ENCODE measurements at places on chromosomes 1 and 21.

DNA sequence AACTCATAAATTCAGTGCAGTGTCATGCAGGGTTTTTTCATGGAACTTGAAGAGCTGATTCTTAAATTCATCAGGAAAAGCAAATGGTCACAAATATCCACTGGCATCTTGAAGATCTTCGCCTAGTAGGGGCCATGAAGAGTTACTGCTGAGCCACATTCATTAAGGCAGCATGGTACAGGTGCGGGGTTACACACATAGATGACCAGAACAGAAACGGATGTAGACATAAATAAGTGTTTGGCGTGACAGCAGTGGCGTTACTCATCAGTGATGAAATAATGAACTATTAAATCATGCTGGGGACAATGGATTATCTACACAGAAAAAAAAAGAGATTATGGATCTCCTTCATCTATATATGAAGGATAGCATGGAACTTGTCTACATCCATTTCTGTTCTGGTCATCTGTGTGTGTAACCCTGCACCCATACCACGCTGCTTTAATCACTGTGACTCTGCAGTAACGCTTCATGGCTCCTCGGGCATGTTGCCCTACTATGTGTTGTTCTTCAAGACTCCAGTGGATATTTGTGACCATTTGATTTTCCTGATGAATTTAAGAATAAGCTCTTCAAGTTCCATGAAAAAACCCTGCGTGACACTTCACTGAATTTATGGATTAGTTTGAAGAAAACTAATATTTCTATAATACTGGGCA, 161.3 kb downstream of the GALNT2 start:
- peaks cover 5% of the 10 kb centered on the region for H3K36me3 ChIP-seq
- no peaks in the 10 kb centered on the region for H3K27me3 ChIP-seq
- peaks cover 13% of the 10 kb centered on the region for H3K4me1 ChIP-seq

DNA sequence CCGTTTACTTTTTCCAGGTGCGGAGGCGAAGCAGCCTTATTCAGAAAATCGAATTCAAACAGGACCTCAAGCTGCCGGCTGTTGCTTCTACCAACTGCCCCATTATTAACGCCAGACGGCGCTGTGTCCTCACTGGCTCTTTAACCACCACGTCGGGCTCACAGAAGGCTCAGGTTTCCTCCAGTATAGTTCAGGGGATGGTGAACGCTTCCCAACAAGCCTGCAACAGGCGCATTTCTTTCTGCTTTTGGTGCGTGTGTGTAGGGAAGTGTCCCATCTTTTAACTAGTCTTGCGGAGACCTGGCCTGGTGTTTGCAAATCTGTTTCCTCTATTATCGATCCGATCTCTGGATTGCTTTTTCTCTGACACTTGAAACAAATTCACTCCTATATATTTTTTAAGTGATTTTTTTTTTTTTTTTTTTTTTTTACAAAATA, 791 bp upstream of the STUM start:
- no peak overlapping the region for H3K27ac ChIP-seq
- DNase-seq, result peak; percentile 32
- peaks cover 3% of the 10 kb centered on the region for H3K36me3 ChIP-seq
- peaks cover 12% of the 10 kb centered on the region for H3K4me1 ChIP-seq
- peak overlapping the region; percentile 33 for H3K4me3 ChIP-seq

DNA sequence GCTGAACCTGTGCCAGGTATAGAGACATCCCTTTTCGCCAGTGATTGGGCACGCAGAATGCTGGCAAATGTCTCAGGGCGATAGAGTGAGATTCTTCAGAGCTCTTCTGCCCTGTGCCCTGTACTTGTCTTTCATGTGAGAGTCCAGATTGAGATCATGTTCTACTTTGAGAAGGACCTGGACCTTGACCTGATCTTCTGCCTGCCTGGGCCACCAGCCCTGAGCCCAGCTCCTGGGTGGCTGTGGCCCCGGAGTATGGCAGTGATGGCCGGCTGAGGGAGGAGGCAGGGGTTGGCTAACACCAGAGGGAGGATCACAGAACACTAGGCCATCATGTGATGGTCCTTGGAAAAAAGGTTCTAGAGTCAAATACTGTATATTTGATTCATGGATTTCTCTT, 13.8 kb downstream of the STRIP1 start:
- peak overlapping the region; percentile 39 for H3K27ac ChIP-seq
- H3K4me1 ChIP-seq, result peaks cover 6% of the 10 kb centered on the region
- no peaks in the 10 kb centered on the region for H3K27me3 ChIP-seq
- DNase-seq, result no peak
- no peak overlapping the region for H3K4me3 ChIP-seq

DNA sequence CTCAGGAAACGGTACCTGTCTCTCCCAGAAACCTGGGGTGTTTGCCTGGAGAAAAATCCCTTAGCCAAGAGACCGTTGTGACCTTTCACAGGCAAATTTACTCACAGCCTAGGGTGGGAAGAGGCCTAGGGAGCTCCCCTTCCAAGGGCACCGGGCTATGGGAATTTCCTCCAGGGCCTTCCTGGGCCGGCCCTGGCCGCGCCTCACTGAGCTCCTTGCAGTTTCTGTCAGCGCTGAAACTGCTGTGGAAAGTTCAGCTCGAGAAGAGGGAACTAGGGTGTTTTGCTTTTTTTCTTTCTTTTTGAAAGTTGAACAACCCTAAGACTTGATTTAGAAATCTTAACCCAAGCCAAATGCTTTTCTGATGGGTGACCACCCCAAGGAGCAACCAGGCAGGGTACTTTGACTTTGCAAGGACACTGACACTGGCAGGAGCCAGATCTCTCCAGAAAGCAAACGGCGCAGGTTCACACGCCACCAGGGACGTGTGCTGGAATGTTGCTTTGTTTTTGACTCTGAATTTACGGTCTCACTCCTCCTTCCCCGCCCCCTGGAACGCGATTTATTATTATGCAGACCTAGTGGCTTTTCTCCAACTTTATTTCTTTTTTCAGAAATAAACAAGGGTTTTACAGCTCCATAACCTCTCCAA, 229.6 kb upstream of the JUN start:
- peaks cover 19% of the 10 kb centered on the region for H3K27me3 ChIP-seq
- no peak overlapping the region for H3K4me3 ChIP-seq
- DNase-seq, result no peak
- no peak overlapping the region for H3K27ac ChIP-seq
- H3K4me1 ChIP-seq, result peaks cover 5% of the 10 kb centered on the region
- peaks cover 2% of the 10 kb centered on the region for H3K36me3 ChIP-seq

DNA sequence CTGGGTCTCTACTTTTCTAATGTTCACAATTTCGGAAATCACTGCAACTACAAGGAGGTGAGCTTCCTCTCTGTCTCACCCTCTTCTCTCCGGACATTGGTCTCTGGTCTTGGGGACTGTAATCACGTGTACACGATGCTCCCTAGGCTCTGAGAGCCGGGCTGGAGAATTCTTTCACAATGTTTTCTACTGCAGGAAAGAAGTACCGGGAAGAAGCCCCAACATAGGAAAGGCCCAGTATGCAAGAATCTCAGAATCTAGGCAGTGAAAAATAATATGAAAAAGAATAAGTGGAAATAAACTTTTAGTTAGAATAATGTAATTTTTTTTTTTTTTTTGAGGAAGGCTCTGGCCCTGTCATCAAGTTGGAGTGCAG, 13.5 kb upstream of the HJV start:
- no peaks in the 10 kb centered on the region for H3K36me3 ChIP-seq
- peaks cover 34% of the 10 kb centered on the region for H3K4me1 ChIP-seq
- no peak for DNase-seq
- H3K27me3 ChIP-seq, result peaks cover 8% of the 10 kb centered on the region
- H3K27ac ChIP-seq, result peak overlapping the region; percentile 94

- DNase-seq, result no peak
- H3K4me1 ChIP-seq, result peaks cover 25% of the 10 kb centered on the region
- no peaks in the 10 kb centered on the region for H3K27me3 ChIP-seq
- peak overlapping the region; percentile 72 for H3K27ac ChIP-seq
- peaks cover 2% of the 10 kb centered on the region for H3K36me3 ChIP-seq
These were observed 160.1 kb downstream of the FASLG start for GRCh38 chr1:172818841-172819527.

GRCh38 chr1:51247022-51247421, 10.9 kb downstream of the RNF11 start:
- peaks cover 2% of the 10 kb centered on the region for H3K36me3 ChIP-seq
- H3K27me3 ChIP-seq, result no peaks in the 10 kb centered on the region
- DNase-seq, result no peak
- H3K4me3 ChIP-seq, result no peak overlapping the region
- H3K4me1 ChIP-seq, result peaks cover 39% of the 10 kb centered on the region

DNA sequence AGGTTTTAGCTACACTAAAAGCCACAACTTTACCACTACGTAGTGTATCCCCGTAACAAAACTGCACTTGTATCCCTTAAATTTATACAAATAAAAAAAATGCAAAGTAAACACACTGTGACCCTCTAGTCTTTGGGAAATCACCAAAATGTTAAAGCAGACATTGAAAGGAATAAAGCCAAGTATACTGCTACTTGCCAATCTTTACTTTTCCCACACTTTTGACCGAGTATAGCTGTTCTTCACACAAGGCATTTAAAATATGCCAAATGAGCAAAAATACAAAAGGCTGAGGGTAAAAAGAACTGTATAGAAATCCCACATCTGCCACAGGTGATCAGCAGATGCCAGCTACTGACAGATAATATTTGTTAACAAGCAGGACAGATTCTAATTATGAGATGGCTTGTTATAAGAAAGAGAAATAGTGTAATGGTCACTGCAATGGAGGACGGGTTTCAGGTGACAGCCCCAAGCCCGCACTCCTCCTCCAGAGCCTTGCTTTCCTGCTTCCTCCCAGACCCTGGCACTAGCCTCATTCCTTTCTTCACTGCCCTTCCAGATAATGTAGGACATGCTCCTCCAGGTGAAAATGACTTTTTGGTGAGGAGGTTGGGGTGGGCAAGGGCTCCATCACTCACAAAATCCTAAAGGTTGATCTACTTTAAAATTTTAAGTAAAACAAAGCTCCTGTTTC, 18.1 kb downstream of the KCNT2 start:
- H3K36me3 ChIP-seq, result no peaks in the 10 kb centered on the region
- DNase-seq, result no peak
- no peaks in the 10 kb centered on the region for H3K27me3 ChIP-seq
- H3K4me1 ChIP-seq, result no peaks in the 10 kb centered on the region

DNA sequence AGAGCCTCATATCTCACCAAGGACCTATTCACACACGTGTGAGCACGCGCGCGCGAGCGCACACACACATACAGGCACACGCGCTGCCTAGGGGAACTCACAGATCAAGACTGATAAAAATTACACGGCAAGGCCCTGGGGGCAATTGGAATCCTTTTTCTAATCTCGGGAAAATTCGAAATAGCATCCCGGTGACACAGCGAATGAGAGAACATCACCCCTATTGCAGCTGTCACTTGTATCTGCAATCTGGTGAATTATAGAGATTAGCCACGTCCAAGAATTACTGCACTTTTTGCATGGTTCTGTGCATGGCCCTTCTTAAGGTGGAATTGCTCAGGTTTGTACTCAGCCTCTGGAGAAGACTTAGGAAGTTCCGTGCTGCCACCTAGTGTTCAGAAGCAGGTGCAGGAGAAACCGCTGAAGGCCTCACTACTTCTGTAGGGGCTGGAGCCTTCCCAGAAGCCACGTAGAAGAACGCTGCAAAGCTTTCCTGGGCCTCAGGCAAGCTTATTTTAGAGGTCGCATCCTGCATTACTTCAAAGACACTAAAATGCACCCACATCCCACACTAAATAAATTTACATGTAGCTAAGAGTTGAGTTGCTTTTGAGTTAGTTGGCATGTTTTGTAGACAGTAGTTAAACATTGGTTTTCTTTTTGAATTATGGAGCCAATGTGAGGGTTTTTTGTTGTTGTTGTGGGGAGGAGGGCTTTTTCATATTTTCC, 229.2 kb upstream of the CAMK1G start:
- DNase-seq, result peak; percentile 11
- H3K36me3 ChIP-seq, result no peaks in the 10 kb centered on the region
- peaks cover 4% of the 10 kb centered on the region for H3K4me1 ChIP-seq
- no peak overlapping the region for H3K4me3 ChIP-seq
- peaks cover 64% of the 10 kb centered on the region for H3K27me3 ChIP-seq
- no peak overlapping the region for H3K27ac ChIP-seq

- no peaks in the 10 kb centered on the region for H3K4me1 ChIP-seq
- DNase-seq, result no peak
- H3K4me3 ChIP-seq, result no peak overlapping the region
- H3K27me3 ChIP-seq, result peaks cover 17% of the 10 kb centered on the region
- no peak overlapping the region for H3K27ac ChIP-seq
These were observed 183.4 kb upstream of the NFIA start for GRCh38 chr1:60898987-60899386.

DNA sequence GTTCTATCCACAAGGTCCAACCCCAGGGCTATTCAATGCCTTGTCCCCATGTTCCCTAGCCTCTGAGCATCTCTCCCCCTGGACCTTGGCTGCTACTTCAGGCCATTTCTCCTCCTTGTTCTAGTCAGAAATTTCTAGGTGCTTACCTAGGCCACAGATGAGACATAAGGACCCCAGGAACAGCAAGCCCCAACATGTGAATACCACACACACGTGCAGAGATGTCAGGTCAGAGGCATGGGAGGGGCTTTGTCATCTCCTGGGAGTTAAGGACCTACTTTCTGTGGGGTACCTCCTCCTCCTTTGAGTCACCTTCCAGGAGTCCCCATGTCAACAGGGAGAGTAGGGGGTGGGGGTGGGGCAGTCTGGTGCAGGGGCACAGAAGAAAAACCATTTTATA, 7.1 kb upstream of the RGS16 start:
- no peak for DNase-seq
- H3K27ac ChIP-seq, result no peak overlapping the region
- peaks cover 22% of the 10 kb centered on the region for H3K4me1 ChIP-seq
- no peak overlapping the region for H3K4me3 ChIP-seq
- H3K36me3 ChIP-seq, result no peaks in the 10 kb centered on the region

GRCh38 chr1:80359666-80360065, 1353.1 kb upstream of the ADGRL4 start:
- H3K27ac ChIP-seq, result no peak overlapping the region
- H3K4me1 ChIP-seq, result no peaks in the 10 kb centered on the region
- no peak overlapping the region for H3K4me3 ChIP-seq
- no peak for DNase-seq
- H3K27me3 ChIP-seq, result no peaks in the 10 kb centered on the region

- H3K4me1 ChIP-seq, result peaks cover 1% of the 10 kb centered on the region
- no peak overlapping the region for H3K4me3 ChIP-seq
- DNase-seq, result no peak
- no peak overlapping the region for H3K27ac ChIP-seq
- H3K36me3 ChIP-seq, result no peaks in the 10 kb centered on the region
These were observed 19.3 kb upstream of the ADARB1 start for GRCh38 chr21:45054927-45055612.

GRCh38 chr1:175713381-175713780, 30.0 kb downstream of the TNR start:
- no peak overlapping the region for H3K4me3 ChIP-seq
- no peak for DNase-seq
- H3K4me1 ChIP-seq, result peaks cover 4% of the 10 kb centered on the region
- H3K36me3 ChIP-seq, result no peaks in the 10 kb centered on the region
- no peaks in the 10 kb centered on the region for H3K27me3 ChIP-seq
- no peak overlapping the region for H3K27ac ChIP-seq
